NCI-H146 (cell line): ENCODE measurements at places on chromosomes 3 and 15.

DNA sequence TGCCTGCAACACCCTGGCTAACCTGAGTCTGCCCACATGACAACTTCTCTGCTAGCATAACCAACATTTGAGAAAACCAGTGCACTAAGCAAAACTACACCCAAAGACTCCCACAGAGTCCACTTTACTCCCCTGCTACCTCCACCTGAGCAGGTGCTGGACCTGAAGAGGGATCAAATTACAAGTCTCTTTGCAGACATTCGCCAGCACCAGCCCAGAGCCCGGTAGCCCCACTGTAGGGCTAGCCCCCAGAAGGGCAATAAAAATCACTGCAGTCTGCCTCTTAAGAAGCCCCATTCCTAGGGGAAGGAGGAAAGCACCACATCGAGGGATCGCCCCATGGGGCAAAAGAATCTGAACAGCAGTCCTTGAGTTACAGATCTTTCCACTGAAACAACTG, 472.2 kb downstream of the GRM7 start:
- DNase-seq: peak; percentile 3

DNA sequence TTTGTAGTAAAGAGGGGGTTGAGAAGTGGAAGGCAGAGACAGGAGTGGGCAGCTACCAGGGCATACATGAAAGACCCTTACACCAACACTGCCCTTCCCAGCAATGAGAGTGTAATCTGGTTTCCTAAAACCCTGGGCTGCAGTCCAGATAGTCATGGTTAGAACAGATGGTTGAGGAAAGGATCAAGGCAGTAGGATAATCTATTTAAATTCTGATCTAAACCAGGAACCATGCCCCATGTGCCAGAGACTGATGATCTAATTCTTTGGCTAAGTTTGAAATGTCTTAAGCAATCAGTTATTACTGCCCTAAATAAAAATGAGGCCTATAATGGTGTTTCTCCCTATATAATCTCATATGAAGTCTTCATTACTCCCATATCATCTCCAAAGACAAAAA, 59.6 kb downstream of the PRTG start:
- DNase-seq: no peak

- DNase-seq: no peak
Measured at GRCh38 chr3:56389183-56389830, 79.0 kb downstream of the ERC2 start.

- no peak for DNase-seq
Measured at GRCh38 chr3:72114773-72115172, 329.8 kb upstream of the PROK2 start.

- DNase-seq: no peak
Measured at GRCh38 chr15:74315626-74316025, 51.8 kb downstream of the CYP11A1 start.

- peak; percentile 62 for DNase-seq
Measured at GRCh38 chr15:68553994-68554720, 24.6 kb upstream of the CORO2B start.

- no peak for DNase-seq
Measured at GRCh38 chr15:76803049-76803571, 102.0 kb downstream of the SCAPER start.

DNA sequence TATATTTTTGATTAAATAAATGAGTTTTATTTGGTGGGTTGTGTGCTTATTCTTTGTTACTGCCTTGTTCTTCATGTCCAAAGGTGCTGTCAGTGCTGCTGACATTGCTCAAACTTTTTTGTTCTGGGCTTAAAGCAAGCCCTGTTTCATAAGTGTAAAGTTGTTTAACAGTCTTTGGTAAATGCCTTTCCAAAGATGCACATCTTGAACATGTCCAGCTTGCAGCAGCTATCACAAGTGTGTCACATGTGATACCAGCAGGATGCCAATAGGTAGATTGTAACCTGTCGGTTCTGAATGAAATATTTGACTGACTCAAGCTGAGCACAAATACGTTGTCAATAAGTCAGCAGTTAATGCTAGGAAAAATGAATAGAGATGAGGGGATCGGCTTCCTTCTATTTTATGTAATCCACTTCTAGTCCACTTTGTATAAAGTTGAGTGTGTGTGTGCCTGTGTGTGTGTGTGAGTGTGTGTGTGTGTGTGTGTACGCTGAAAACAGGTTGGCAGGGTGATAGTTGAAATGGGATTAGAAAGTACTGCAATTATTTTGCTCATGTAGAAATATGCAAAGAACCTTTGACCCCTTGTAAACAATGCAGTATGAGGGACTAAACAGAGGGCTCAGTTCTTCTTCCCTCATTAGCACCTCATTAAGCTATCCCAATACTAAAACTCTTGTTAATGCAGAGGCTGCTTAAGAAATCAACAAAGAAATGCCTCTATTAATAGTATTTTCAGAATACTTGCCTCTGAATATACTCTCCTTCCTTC, 986.5 kb downstream of the TUSC7 start:
- no peak for DNase-seq

DNA sequence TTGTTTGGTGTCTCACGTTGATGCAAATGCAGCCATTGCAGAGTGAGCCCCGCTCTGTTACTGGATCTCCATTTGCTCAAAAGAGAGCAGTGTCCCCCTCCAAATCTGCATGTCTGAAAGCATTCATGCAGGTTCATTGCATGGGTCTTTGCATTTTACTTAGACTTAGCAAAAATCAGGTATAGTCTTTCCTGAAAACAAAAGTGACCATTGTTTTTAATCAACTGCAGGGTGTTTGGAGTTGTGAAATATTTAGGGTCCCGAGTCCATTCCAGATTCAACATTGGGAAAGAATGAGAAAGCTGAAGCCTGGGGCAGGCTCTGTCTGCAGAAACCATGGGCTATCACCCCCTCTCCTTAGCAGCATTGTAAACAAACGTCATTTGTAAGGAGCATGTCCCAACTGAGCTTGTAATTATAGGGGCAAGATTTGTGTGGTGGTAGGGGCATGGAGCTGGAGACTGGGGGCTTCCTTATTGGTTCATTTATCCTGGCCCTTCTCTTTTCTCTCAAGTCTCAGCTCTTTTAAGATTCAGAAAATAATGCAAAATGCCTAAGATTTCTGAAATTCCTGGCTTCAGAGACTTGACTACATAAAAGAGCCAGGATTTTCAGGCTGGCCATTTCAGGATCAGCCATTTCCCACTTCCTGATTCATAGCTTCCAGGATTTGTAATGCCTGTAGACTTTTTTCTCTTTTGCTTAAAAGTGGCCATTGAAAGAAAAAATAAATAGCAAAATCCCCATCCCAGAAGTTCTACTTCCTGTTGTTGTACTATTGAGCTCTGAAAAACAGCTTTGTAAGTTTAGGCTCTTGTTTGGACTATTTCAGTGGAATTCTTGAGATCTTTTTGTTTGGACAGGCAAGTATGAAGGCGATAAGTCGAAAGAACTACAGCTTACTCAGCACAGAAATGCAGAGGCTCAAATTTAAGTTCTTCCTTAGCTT, 23.0 kb downstream of the IGF1R start:
- no peak for DNase-seq

- DNase-seq: no peak
Measured at GRCh38 chr3:37979541-37980461, 10.8 kb upstream of the VILL start.

DNA sequence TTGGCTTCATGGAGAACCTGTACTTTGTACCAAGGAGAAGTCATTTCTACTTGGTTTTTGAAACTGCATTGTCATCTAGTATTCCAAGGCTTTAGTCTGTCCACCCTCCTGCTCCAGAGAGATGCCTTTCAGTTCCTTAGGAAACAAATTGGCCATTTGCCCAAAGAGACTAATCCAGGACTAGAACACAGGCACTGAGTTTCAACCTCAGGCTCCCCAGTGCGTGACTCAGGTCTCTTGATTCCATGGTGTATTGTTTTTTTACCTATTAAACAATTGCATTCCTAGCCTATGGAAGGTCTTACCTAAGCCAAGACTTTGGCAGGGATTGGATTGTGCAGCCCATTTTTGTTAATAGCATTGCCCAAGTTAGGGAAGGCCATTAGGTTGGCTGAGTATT, 214.8 kb upstream of the CTDSPL start:
- no peak for DNase-seq

- no peak for DNase-seq
Measured at GRCh38 chr15:28100516-28101195, 1.5 kb upstream of the OCA2 start.

- DNase-seq: no peak
Measured at GRCh38 chr3:170145278-170145677, 36.3 kb downstream of the PHC3 start.

GRCh38 chr3:120743556-120744195, 1.1 kb downstream of the GTF2E1 start:
- DNase-seq: no peak

- DNase-seq: no peak
Measured at GRCh38 chr3:109125902-109126301, 8.0 kb upstream of the MORC1 start.
